HFFc6 (cell line): ENCODE measurements at places on chromosomes 3 and 15. TPM values are rescaled to one million over a fixed set of nuclear protein-coding genes. Genes with fewer than 3 reads are reported as not detected.
A peak's percentile ranks its signal among the peaks of the same experiment; 100 is the strongest.

- DNase-seq: peak; percentile 98
Measured at GRCh38 chr3:12193485-12194165, 34.9 kb upstream of the TIMP4 start.

Gene TNFSF10
- 0.31 TPM in 1 of 2 replicates, not detected in the other for total RNA-seq

DNA sequence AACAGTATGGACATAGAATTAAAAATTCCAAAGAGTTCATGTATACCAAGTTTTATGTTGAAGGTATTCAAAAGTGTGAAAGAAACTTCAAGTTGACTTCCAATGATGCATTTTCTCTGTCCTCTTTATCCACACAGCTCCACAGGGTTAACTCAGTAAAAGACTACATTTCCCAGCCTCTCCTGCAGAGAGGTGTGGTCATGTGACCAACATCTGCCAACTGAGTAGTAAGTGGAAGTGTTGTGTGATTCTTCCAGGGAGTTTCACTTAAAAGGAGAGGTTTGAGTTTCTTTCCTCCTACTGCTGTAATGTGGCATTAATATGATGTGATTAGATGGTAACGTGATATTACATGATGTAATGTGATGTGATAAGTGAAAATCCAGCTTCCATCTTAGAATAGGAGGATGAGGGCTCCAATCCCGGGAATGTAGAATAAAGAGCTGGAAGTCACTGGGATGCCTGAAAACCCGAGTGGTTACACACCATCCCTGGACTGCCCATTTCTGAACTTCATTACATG is 280.6 kb downstream of the ARRDC4 start:
- no peak for DNase-seq

- no peak for DNase-seq
Measured at GRCh38 chr3:62261121-62261520, 112.2 kb downstream of the FEZF2 start.

Gene AADAC
- not detected in 3 replicates for total RNA-seq

Gene RFT1
- 31.1 to 39.3 TPM (median 32.9 TPM) in 3 replicates for total RNA-seq

- DNase-seq: no peak
Measured at GRCh38 chr3:2452249-2452648, 353.6 kb downstream of the CNTN4 start.

Gene ANKRD34C
- not detected in 3 replicates for total RNA-seq

Gene CALML4
- 0.81 to 1.9 TPM (median 1.2 TPM) in 3 replicates for total RNA-seq

- DNase-seq: no peak
Measured at GRCh38 chr15:57557267-57557666, 34.4 kb upstream of the MYZAP start.

GRCh38 chr3:187798126-187798525 is 52.9 kb upstream of the BCL6 start:
- DNase-seq: no peak

DNA sequence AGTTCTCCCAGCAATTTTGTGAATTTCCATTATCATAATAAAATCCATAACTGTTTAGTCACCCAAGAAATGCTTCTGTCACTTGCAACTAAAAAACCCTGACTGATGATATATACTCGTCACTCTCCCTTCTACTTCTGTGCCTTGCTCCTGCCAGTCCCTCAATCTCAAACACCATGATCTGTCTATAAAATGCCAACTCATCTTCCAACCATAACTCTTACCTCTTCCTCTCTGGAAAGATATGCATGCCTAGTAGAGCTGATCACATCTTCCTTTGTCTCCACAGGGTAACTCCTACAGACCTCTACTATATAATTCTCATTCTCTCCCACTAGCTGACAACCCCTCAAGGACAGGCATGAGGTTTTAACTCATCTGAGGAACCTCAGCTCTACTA is 5.2 kb upstream of the VEPH1 start:
- DNase-seq: no peak

DNA sequence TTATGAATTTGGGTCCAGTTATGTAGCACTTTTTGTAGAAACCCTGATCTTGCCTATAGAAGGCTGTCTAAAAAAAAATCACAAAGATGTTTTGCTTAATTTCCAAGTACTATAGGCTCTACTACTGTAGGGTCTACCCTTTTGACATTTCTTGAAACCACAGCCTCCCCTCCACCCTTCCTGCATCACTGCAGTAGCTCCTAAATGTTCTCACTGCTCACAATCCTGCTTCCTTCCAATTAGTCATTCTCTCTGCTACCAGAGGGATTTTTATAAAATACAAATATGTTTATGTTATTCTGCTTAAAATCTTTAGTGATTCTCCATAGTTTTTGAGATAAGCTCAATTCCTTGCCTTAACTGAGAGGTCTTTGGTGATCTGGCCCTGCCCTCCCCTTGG is 114.0 kb downstream of the CYP19A1 start:
- DNase-seq: no peak

DNA sequence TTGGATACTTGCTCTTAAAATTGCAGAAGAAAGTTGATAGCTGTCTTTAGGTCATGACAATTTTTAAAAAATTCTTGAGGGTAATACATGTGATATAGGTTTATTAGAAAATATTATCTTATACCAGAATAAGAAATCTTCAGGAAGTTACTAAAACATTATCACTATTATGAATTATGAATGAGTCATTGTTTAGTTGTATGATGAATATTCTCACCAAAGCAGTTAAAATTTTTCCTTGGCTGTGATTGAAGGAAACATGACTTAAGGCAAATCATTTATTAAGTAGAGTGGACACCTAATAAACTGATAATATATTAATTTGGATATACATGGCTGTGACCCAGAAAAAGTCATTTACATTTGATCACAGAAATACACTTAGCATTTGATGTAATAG is 30.1 kb downstream of the APPL1 start:
- DNase-seq: no peak

DNA sequence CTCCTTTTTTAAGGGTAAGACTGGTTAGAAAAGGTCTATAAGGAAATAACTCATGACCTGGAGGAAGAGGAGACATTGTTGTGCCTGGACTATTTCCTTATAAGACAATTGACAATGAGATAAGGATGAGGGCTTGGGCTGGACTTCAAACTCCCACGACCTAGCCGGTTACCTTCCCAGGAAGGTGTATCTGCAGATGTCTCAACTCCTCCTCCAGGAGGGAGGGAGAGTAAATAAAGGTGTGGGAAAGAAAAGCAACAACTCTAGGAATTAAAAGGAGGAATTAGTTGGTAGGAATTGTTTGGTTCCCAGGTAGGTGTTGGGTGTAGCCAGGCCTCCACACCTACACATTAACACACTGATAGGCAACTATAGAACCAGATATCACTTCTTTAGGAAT is 97.8 kb upstream of the TBL1XR1 start:
- DNase-seq: no peak

DNA sequence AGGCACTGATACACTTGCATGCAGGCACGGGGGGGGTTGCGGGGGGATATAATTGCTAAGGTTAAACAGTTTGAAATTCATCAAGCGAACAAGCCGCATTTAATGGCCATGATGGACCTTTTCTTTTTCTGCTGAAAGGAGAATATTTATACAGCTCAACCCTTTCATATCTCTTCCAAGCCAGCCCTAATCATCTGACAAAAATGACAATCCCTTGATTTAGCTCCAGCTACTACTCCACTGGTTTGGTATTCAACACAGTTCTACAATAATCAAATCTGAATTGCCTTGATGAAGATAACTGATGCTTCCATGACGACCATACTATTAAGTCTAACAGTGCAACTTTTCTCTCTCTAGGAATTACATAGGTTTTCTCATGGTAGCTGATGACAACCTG is 374.9 kb downstream of the PLCL2 start:
- DNase-seq: no peak

Gene MITF
- 25.1 to 42.2 TPM (median 27.1 TPM) in 3 replicates for total RNA-seq

DNA sequence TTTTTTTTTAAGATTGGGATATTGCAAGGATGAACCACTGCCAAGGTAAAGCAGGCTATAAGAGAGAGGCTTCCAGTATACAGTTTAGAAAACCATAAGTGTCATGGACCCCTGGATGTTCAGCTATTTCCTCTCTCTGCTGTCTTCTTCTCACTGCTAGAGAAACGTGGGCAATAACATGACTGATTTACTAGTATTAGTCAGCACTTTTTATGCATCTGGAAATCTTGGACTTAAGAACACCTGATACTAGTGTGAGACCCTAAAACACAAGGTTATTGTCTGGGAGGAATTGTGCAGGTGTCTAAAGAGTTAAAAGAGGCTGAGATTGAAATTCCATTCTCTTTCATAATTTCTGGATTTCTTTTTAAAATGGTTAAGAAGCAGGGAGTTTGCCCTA is 460.6 kb upstream of the MCTP2 start:
- DNase-seq: no peak

DNA sequence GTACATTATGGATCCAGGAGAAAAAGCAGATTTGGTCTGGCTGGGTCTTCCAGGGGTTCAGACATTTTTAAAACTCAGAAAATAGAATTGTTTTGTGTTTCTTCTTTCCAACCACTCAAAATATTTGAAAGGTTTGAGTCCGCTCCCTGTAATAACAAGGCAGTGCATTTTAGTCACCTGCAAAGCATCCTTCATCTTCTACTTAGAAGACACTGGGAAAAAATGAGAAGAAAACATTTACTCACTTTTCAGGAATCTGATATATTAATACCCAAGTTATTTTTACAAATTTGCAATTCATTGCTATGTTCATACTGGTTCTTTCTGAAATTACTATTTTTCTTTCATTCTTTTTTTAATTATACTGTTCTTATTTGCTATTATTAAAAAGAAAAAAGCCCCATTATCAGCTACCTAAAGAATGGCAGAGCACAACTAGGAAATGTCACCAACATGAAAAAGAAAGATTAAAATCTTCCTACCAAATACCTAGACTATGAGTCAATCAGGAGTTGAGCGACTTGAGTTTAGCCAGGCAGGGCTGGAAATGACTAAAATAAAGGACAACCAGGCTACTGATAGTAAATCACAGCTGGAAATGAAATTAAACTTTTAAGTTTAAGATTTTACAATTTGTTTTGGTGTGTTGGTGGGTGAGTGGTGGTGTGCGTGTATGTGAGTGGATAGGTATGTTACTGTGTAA is 280.3 kb upstream of the THBS1 start:
- peak; percentile 73 for DNase-seq

- DNase-seq: no peak
Measured at GRCh38 chr3:134650431-134651346, at the start of gene KY. KY (minus strand) TSS chr3:134651022; CDS start chr3:134650960, 62 bp downstream.

DNA sequence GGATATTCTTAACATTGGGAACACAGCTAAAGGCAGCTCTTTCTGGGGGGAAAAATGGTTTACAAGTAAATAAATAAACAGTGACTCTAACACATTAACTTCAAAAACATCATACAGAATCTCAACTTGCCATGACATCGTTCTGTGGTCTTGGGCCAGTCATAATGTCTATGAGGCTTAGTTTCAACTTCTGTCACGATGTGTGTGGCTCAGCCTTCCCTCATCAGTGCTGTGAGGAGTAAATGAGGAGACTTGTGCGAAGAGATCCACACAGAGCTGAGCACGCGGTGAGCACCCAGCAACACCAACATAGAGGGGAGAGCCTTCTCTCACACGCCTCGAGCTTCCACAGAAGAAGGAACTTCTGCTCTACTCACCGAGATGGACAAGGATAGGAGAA is 49.0 kb downstream of the DZIP1L start:
- no peak for DNase-seq

Gene LMAN1L
- total RNA-seq: not detected in 2 replicates

Gene NDUFB5
- 103 to 112 TPM (median 104 TPM) in 3 replicates for total RNA-seq

Gene PP2D1
- total RNA-seq: not detected in 2 replicates

GRCh38 chr15:34079904-34080303 is 21.8 kb downstream of the EMC7 start:
- DNase-seq: no peak

Gene LRRIQ4
- total RNA-seq: not detected in 3 replicates

Gene DUOXA2
- total RNA-seq: not detected in 3 replicates

DNA sequence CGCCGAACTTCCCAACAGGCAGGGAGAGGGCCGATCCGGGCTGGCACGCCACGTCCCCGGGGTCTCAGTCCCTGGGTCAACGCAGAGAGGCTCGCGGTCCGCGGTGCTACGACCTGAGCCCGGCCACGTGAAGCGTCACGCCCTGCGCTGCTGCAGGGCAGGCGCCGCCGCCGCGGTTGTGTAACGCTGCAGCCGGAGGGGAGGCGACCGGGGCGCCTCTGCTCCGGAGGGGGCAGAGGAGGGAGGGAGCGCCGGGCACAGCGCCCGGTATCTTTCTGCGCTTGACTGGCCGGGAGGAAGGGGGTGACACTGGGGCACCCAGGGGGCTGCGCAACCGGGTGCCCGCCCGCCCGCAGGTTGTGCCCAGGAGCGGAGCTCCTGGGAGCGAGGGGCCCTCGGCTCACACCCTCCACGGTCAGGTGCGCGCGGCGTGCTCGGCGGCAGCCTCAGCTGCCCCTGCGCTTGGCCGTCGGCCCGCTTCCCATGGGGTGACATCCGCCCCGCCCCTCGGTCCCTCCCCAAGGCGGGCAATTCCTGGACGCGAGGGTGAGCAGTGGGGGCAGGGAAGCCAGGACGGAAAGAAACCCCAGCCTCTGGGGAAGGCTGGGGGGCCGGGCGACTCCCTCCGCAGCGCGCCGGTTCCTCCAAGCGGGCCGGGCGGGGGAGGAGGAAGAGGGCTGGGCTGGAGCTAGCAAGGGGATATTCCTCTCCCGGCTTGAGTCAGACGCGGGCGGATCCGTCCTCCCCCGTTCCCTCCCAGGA is 852 bp upstream of the BHLHE40 start:
- DNase-seq: peak; percentile 95

GRCh38 chr3:124850212-124850611 is 37.0 kb downstream of the ITGB5 start:
- DNase-seq: no peak

DNA sequence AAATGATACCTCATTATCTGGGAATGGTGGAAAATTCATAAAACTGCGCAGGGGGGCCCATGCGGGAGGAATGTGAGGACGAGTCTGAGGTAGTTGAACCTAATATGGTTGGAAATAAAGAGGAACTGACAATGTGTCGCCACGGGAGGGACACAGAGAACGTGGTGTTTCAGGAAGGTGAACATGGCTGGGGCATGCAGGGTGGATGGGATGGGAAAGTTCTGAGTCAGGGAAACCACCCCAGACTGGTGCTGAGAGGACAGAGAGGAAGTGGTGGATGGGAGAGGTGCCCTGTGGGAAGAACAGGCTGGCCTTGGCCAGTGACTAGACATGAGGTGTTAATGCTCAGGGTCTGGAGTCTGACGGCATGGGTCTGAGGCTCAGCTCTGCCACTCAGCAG is 137.1 kb upstream of the WNT5A start:
- peak; percentile 52 for DNase-seq

- DNase-seq: no peak
Measured at GRCh38 chr3:134641671-134642300, 9.0 kb downstream of the KY start.

- peak; percentile 23 for DNase-seq
Measured at GRCh38 chr3:53044711-53045517, 959 bp downstream of the SFMBT1 start.

DNA sequence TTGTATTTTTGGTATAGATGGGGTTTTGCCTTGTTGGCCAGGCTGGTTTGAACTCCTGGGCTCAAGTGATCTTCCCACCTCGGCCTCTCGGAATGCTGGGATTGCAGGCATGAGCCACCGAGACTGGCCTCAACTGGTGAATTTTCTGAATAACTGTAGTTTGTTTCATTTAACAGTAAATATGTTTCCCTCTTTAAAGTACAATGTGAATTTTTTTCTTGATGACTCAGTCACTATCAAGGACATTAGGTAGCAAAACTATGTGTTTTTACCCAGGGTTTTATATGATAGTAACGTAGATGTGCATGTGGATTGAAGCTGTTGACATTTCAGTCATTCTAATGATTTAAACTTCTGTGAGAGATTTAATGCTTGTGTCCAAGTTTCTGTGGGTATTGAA is 40.2 kb upstream of the MAPKBP1 start:
- peak; percentile 1 for DNase-seq
